ENCODE measurements at places on chromosomes 7 and 10.

- DNase-seq, result no peak
These were observed 423 bp downstream of the LSM5 start for GRCh38 chr7:32489788-32490126.

DNA sequence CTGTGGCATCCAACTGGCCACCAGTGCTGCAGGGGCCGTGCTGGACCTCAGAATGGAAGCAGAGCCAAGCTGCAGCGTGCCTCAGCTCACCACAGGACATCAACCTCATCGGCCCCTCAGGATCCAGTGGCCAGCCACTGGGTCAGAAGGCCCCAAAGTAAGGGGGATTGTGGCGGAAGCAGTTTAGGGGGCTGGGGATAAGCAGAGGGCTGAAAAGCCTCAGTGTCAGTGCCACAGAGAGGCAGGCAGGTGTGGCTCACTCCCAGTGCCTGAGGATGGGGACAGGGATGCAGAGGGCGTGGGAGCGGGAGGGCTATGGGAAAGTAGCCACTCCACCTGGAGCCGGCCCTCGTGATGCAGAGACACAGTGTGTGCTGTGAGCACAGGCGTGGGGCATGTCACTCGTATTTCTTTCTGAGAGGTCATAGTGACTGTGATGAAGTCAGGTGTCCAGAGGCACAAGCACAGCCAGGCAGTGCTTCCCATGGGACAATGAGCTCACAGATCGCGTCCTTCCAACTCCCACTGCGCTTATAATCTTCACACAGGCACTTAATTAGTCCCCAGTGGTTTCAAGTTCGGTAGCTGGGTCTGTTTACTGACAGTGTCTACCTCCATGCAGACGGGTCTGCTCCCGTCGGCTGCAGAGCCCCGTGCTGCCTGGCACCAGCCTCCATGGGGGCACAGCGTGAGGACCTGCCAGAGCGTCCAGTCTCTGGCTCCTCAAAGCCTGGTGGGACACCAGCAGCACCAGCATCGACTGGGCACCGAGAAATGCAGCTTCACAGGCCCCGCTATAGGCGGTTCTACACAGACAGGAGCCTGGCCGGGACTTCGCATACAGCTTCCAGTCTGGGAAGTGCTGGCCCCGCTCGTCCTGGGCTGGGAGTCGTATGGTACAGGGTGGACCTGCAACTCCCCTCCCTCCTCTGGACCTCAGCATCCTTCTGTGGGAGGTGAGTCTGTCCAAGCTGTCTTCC lies 42.9 kb upstream of the CNPY1 start:
- DNase-seq, result no peak

DNA sequence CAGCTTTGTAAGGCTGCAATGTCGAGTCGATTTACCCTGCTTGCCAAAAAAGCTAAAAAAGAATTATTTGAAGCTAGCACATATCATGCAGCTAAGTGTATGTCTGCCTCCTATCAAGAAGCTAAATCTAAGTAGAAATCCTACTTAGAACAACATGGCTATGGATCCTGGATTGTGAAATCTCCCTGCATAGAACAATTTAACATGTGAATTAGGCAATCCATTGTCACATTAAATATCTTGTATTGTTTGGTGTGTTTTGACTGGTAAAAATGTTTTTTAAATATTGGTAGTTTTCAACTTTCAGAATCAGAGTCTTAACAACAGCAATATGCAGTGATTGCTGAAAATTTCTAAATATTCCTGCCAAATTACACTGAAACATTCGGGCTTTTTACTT lies 73.3 kb downstream of the SKIDA1 start:
- DNase-seq, result no peak

- no peak for DNase-seq
These were observed 32.3 kb downstream of the SDHAF3 start for GRCh38 chr7:97149843-97150242.

DNA sequence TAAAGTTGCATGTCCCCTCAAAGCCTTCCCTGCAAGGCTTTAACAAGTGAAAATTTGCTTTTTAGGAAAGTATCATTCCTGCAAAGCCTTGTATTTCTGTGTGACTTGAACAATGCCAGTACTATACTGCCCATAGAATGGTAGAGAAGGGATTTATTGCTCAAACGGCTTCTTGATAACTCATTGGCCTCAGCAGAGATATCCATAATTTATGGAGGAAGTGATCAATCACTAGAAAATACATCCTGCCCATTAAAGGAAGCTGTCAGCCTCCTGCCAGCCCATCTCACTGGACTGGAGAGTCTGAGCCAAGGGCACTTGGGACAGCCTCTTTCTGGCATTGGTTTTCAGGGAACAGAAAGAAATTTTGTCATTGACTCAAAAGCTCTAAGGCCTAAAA lies 152.6 kb downstream of the XPNPEP1 start:
- DNase-seq, result no peak

- DNase-seq, result no peak
These were observed 606.5 kb upstream of the PFKP start for GRCh38 chr10:2460812-2461211.
